ENCODE measurements at places on chromosomes 13 and 19.

GRCh38 chr13:75825161-75825560 is 189.0 kb downstream of the LMO7 start:
- DNase-seq: no peak

GRCh38 chr13:30313311-30313710 is 6.0 kb upstream of the KATNAL1 start:
- no peak for DNase-seq

DNA sequence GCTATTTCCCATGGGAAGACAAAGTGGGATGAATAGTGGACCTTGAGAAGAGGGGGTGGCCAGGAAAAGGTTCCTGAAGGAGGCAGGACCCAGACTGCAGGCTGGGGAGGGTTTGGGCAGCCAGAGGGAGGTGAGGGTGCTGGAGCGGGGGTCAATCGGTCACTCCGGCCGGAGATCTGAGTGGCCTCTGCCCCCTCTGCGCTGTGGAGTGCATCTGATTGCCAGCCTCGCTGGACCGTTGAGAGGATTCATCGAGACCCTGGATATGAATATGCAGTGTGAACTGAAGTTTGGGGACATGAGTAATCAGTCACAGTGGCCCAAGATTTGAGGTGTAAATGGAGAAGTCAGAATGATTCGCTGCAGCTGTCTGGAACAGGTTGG is 5.5 kb upstream of the ZNF580 start:
- no peak for DNase-seq

DNA sequence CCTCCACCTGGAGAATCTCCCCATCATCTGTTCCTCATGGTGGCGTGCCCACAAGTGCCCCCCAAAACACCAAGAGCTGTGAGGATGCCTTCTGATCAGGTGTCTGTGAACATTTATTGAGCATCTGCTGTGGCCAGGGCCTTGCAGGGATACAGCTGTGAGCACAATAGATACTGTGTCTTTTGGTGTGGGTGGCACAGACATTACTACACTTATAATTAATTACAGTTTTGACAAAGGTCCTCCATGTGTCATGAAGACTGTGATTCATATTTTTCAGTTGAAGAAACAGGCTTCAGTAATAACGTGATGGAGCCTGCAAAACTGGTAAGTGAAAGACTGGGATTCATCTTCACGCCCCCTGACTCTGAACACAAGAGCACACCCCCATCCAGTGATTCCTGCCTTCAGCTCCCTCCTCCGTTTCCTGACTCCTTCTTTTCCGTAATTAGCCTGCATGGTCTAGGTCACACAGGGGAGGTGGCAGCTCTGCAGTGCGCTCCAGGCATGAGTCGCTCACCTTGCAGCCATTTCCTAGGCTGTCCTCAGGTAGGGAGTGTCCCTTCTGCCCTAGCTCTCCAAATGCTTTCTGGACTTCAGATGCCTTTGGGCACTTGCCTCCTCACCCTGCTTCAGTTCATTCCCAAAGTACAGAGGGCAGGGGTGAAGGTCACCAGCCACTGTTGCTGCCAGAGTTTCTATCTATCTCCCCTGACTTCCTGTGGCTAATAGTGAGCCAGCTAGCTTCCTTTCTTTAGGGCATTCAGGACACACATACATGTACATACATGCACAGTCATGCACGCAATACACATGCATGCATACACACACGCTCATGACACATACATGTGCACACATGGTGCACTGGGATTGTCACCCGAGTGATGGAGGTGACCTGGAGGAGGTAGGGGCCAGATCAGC is 66.5 kb downstream of the SIAH3 start:
- no peak for DNase-seq

GRCh38 chr13:107901996-107902562 is 313.3 kb downstream of the LIG4 start:
- DNase-seq: no peak

- DNase-seq: no peak
These were observed 1.2 kb downstream of the CADM4 start for GRCh38 chr19:43638214-43638994.

- no peak for DNase-seq
These were observed 5.5 kb downstream of the ARRDC5 start for GRCh38 chr19:4897146-4897545.

DNA sequence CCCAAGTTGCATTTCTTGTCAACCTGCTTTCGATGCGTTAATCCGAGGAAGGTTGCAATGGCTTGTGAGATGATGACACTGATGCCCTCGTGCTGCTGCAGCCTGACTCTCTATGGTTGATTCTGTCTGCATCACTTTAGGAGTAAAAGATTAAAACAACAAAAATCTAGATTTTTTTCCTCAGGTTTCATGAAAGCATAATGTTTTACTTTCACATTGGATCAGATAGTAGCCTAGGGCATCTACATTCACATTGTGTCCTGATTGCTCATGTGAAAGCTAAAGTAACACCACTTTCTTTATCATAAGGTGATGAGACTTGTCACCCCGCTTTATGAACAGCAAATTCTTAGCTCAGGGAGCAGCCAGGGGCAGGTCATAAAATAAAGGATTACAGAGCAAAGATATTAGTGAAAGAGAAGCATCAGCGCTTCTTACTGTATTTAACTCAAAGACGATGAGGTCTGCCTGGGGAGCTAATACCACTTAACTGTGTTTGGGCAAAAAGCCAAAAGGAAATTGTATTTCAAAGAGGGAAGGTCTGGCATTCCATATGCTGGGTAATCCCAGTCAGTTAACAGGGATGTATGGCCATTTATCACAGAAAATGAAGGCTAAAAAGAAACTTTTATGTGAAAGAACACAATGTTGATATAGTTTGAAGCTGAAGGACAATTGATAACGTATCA is 270.5 kb downstream of the GPC6 start:
- DNase-seq: no peak

- no peak for DNase-seq
These were observed 11.7 kb upstream of the MCF2L start for GRCh38 chr13:112957295-112957677.

GRCh38 chr19:8558325-8558724 is 18.9 kb downstream of the MYO1F start:
- no peak for DNase-seq

- DNase-seq: no peak
These were observed 53.3 kb downstream of the MYO16 start for GRCh38 chr13:108682714-108683113.

GRCh38 chr13:41568143-41568971 is 111.0 kb downstream of the RGCC start:
- DNase-seq: no peak

DNA sequence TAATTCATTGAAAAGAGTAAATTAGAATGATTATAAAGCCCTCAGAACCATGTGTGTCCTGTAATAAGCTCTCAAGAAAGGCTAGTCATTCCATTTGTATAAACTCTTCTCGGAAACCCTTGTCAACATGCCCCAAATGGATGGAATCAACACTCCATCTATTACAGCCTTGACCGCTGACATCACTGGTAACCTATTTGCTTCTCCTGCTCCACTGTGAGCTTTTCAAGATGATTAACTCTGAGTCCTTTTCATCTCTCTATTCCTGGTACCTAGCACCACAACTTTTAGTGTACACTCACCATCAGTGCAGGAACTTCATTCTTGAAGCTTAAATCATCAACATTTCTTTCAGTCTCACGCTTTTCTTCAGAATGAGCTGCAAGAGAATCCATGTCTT is 612.0 kb downstream of the DCT start:
- DNase-seq: peak; percentile 14

- no peak for DNase-seq
These were observed 30.6 kb upstream of the DPP9 start for GRCh38 chr19:4754248-4754647.

- DNase-seq: no peak
These were observed 14.4 kb downstream of the IL12RB1 start for GRCh38 chr19:18072335-18072734.

GRCh38 chr19:54549224-54549623 is 24.4 kb upstream of the LILRA2 start:
- DNase-seq: no peak

- no peak for DNase-seq
These were observed 4.0 kb downstream of the PDS5B start for GRCh38 chr13:32590266-32590665.

- peak; percentile 91 for DNase-seq
These were observed at the start of the genes COQ8B and ITPKC for GRCh38 chr19:40716482-40717324. Gene COQ8B (minus strand): TSS chr19:40716886. CDS start chr19:40714632, 2,254 bp downstream. Gene ITPKC (plus strand): TSS chr19:40717112. CDS start chr19:40717136, 24 bp downstream.

GRCh38 chr13:50366488-50367174 is 351.4 kb downstream of the KCNRG start:
- DNase-seq: no peak

DNA sequence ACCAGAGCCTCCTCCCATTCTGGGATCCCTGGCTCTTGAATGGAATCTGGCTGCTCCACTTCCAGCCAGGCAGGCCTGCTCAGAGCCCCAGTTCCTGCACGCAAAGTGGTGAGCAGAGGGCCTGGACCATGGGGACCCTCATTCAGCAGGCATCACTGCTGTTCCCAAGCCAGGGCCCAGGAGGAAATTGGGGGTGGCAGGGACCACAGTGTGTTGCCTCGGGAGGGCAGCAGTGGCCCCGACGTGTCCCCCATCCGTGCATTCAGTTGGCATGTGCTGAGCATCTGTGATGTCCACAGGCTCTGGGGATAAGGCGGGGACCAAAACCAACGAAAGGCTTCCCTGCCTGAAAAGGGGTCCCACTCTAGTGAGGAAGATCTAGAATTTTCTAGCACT is 11.2 kb downstream of the CCDC97 start:
- no peak for DNase-seq
